ENCODE measurements at places on chromosomes 5 and 9. TPM values are rescaled to one million over a fixed set of nuclear protein-coding genes. Genes with fewer than 3 reads are reported as not detected.

Gene KIF3A
- total RNA-seq: 17.0 TPM

Gene ST8SIA4
- total RNA-seq: 40.3 TPM

Gene GADD45G
- not detected for total RNA-seq

Gene PROB1
- total RNA-seq: 5.9 TPM

Gene CAMK2A
- not detected for total RNA-seq

Gene SLC6A3
- not detected for total RNA-seq

Gene RAD1
- 49.4 TPM for total RNA-seq

Gene C9
- total RNA-seq: not detected

Gene C9orf153
- total RNA-seq: 0.27 TPM

Gene ANKRD31
- 0.13 TPM for total RNA-seq

Gene ZNG1F
- total RNA-seq: 28.6 TPM

Gene PHF24
- not detected for total RNA-seq

Gene CENPK
- total RNA-seq: 104 TPM

Gene TXN
- 165 TPM for total RNA-seq

Gene CARTPT
- not detected for total RNA-seq

Gene FGF1
- not detected for total RNA-seq

Gene GABRB2
- total RNA-seq: 5.1 TPM

Gene IL13
- total RNA-seq: not detected

Gene PRLR
- not detected for total RNA-seq

Gene LCN10
- not detected for total RNA-seq

Gene AOPEP
- 20.6 TPM for total RNA-seq

Gene ANKRD18A
- total RNA-seq: not detected

Gene AKNA
- total RNA-seq: 203 TPM

Gene LCN15
- total RNA-seq: not detected

Gene PDE6A
- total RNA-seq: not detected

Gene PKD2L2
- not detected for total RNA-seq

Gene CERCAM
- 3.1 TPM for total RNA-seq

Gene SCGB3A2
- total RNA-seq: not detected

Gene ASPN
- not detected for total RNA-seq

Gene DCAF10
- total RNA-seq: 20.8 TPM

Gene PCDHA11
- not detected for total RNA-seq

Gene SLC45A2
- not detected for total RNA-seq

Gene CATSPER3
- total RNA-seq: 0.61 TPM

Gene HRH2
- not detected for total RNA-seq

Gene ZNF366
- not detected for total RNA-seq

Gene SEMA5A
- total RNA-seq: not detected

Gene PCDHB11
- not detected for total RNA-seq

Gene ALDOB
- not detected for total RNA-seq

Gene GALNT12
- 11.5 TPM for total RNA-seq

Gene FUT7
- 0.21 TPM for total RNA-seq

Gene PDGFRB
- not detected for total RNA-seq
